ENCODE measurements at places on chromosomes 4 and X. TPM values are rescaled to one million over a fixed set of nuclear protein-coding genes. Genes with fewer than 3 reads are reported as not detected.

DNA sequence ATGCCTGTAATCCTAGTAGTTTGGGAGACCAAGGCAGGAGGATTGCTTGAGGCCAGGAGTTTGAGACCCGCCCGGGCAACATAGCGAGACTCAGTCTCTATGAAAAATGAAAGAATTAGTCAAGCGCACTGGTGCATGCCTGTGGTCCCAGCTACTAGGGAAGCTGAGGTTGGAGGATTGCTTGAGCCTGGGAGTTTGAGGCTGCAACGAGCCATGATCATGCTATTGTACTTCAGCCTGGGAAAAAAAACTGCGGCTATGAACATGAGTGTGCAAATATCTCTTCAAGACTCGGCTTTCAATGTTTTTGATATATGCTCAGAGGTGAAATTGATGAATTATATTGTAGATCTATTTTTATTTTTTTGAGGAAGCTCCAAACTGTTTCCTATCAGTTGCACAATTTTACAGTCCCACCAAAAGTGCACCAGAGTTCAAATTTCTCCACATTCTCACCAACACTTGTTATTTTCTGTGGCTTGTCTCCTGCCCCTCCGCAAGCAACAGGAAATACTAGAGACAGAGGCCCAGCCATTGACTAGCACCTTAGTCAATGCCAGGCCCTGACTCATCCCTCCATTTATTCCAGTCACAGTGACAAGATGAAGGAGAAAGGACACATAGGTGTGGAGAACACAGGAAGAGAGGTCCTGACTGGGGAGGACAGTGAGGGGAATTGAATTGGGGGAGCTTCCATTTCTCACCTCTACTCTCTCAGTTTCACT, 33.1 kb upstream of the ZNF41 start:
- no peak for DNase-seq

DNA sequence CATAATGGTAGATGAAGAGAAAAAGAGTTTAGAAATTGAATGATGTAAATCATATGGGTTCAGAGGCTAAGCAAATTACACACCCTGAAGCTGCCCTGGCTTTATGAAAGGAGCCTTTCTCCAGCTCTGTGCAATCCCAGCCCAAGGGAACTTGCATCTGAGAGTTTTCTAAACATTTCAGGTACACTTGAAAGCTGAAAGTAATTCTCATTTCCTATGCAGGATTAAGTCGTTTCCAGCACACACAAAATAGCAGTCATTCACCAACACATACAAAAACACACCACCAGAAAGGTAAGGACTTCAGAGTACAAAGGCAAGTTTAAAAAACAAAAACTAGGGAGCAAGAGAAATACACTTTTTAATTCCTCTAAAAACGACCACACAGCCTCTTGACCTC, 1.7 kb downstream of the PDGFC start:
- DNase-seq: no peak

- DNase-seq: no peak
Observed at GRCh38 chr4:137509855-137510282, 22.4 kb downstream of the PCDH18 start.

Gene USP51
- polyA plus RNA-seq: 0.91 TPM

GRCh38 chrX:129769467-129770154, 10.1 kb upstream of the SASH3 start:
- DNase-seq: peak; percentile 87

DNA sequence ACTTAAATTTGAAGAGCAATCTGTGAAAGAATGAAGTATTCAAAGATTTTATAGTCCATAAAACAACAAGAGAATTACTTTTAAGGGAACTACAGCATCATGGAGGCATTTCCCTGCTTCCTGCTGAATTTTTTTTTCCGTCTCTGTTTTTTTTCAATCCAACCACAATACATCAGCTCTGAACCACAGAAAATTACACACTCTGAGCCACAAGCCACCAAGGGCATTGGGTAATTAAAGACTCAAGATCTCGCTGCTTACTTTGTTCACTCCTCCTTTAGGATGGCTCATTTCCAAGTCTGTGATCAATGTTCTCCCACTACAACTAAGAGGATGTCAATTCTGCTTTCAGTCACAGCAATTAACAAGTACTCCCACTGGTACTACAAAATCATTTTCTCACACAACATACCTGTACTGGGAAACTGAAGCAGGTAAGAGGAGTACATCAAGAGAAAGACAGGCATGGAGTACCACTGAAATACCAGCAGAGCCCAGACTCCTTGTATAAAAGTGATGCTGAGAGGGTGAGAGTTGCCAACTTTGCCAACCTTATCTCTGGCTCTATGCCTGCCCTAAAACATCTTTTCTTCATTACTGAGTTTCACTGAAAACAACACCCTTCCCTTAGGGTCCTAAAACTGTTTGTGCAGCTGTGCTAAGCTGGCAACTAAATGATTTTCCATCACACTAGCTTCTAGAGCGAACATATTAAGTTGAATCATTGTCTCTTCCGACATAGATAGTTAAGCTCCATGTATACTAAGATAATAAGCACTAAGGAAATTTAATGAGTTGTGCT, 105.8 kb upstream of the MAGEB18 start:
- no peak for DNase-seq

Gene FRMPD3
- 2.2 TPM for polyA plus RNA-seq

Gene ENAM
- not detected for polyA plus RNA-seq

GRCh38 chr4:39994406-39994805, 16.7 kb upstream of the PDS5A start:
- DNase-seq: no peak

Gene IL13RA2
- polyA plus RNA-seq: not detected

DNA sequence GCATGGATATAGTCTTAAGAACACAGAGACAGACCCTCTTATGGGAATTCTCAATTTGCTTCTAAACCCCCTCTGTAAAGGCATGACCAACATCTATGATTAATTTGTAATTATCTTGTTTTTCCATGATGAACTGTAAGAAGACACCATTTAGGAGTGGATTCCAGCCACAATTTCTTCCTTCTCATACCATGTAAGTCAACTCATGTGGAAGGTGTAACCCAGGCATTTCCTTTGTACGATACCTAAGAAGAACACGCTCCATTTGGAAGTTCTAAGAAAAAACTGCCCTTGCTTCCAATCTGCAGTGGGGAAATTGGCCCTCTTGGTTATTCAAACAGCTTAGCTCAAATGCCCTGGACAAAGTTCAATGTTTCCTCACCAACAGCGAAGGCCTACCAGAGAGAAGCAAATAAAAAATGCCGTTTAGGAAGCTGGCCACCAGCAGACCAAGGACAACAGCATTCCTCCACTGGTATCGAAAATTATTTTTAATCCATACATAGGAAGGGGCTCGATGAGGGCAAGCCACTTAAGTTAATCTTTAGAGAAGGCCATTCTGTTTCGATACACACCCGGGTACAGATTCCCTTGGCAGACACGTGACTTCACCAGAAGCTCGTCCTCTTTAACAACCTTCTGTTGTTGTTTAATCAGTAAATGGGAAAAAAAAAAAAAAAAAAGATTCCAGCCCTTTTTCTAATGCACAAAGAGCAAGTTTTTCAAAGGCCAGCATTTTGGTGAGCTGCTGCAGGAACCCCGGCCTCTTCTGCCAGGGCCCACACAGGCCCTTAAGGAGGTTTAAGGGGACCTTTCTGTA, 2.6 kb downstream of the DHRSX start:
- no peak for DNase-seq

Gene ATP5ME
- polyA plus RNA-seq: 80.6 TPM

- DNase-seq: no peak
Observed at GRCh38 chr4:16939178-16939577, 40.7 kb upstream of the LDB2 start.
